NCI-H82 (cell line): ENCODE measurements at places on chromosomes 7 and 10.

DNA sequence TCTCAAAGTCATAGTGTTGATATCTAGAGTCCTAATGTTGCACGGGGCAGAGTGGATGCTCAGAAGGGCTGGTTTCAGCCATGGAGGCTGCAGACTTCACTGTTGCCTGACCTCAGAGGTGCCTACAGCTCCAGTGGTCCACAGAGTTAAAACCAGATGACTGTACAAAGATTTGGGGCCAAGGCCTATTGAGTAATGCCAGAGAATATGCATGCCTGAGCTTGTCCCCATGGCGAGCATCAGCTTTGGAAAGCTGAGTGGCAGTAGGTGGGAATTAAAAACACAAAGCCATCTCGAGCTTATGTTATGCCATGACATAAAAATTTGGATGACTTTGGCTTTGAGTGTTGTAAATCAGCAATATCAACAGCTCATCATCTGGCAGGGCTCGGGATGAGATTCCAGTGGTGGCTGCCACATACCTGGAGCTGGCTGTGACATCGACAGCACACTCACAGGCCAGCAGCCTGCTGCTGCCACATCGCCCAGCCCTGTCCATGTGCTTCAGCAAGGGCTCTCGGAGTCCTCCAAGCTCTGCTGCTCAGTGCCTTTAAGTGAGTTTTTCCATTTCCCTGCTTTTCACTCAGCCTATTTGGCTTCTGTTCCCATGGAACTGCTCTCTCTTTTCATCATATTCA, 379.6 kb downstream of the TNS3 start:
- no peak for DNase-seq

- DNase-seq = no peak
Measured at GRCh38 chr7:139914306-139915267, 85.5 kb downstream of the TBXAS1 start.

DNA sequence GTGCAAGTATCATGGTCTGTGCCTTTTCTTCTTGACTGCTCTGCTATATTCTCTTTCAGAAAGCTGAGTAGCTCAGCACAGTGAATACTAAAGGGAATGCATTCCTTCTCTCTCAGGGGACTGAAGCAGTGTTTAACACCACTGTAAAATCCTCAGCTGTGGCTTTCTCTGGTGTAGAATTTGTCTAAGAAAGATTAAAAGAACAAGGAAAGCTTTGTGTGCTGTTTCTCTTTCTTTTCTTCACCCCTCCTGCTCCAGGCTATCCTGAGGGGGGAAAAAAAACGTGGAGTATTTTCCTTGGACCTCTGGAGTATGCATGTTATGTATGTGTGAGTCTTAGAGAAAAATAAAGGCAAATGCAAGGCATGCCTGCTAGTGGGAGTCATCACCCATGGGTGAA, 383.9 kb downstream of the AUTS2 start:
- DNase-seq = no peak

GRCh38 chr7:46812101-46812675, 769.7 kb downstream of the TNS3 start:
- DNase-seq = no peak

DNA sequence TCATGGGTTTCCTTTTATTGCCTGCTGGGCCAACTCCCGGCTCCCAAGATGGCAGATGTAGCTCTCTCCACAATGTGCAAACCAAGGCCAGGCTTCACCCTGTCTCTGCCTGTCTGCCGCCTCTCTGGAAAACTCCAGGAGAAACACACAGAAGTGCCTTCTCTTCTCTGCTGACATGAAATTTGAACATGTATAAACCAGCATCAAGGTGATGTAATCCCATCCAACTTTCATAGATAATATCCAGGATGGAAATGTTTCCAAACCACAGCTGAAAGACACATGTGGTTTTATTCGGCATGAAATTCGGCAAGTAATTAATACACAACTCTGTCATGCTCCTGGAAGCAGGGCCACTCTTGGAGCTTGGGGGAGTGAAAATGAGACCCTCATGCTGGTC, 297.2 kb downstream of the C7orf25 start:
- no peak for DNase-seq
